HTR-8/SVneo (cell line): ENCODE measurements at places on chromosomes 4 and X.

GRCh38 chr4:104896660-104897645 is 249.7 kb upstream of the TET2 start:
- DNase-seq, result no peak

GRCh38 chrX:75547783-75548182 is 24.9 kb upstream of the ZDHHC15 start:
- DNase-seq, result no peak

- no peak for DNase-seq
Observed at GRCh38 chr4:89847571-89848325, 10.8 kb upstream of the SNCA start.

DNA sequence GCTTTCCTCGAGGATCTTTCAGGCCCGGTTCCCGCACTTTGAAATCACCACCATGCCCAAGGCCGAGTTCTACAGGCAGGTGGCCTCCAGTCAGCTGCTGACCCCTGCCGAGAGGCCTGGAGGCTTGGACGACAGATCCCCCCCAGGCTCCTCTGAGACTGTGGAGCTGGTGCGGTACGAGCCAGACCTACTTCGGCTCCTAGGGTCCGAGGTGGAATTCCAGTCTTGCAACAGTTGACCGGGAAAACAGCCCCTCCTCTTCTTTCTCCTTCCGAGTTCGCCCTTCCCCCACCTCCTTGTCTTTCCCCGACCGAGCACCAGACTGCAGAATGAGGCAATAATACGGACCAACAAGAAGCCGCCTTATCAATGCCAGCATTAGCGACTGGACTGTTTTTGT is 54.4 kb downstream of the ELF4 start:
- no peak for DNase-seq

- no peak for DNase-seq
Observed at GRCh38 chr4:70787496-70787895, 52.2 kb downstream of the GRSF1 start.

- no peak for DNase-seq
Observed at GRCh38 chr4:85703096-85703495, 228.1 kb downstream of the ARHGAP24 start.

DNA sequence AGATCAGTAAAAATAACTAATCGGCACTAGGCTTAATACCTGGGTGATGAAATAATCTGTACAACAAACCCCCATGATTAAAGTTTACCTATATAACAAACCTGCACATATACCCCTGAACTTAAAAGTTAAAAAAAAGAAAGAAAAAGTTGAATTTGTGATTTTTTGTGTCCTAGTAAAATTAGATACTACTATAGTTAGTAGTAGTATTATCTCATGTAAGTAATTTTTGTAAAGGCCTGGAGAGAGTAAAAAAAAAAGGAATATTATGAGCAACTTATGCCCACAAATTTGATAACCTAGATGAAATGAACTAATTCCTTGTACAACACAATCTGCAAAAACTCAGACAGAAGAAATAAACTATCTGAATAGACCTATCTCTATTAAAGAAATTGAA is 25.7 kb upstream of the SLC16A2 start:
- no peak for DNase-seq

DNA sequence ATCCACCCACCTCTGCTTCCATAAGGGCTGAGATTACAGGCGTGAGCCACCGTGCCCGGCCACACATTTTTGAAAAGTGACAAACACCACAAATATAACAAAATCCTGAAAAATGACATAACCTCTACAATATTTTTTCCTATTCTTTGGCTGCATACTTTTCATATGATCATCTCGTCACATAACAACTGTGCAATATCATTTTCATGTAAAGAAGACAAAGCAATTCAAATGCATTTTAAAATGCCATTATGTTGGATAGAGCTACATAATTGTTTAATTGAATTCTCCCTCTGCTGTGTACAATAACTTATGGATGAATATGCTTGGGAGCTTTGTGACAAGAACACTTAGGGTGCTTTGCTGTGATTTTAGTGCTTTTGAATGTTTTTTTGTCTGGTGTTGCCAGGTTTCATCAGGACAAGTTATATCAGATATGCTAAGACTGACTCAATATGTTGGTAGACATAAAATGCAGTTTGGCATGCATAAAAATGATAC is 132.9 kb downstream of the CHIC2 start:
- DNase-seq, result no peak

DNA sequence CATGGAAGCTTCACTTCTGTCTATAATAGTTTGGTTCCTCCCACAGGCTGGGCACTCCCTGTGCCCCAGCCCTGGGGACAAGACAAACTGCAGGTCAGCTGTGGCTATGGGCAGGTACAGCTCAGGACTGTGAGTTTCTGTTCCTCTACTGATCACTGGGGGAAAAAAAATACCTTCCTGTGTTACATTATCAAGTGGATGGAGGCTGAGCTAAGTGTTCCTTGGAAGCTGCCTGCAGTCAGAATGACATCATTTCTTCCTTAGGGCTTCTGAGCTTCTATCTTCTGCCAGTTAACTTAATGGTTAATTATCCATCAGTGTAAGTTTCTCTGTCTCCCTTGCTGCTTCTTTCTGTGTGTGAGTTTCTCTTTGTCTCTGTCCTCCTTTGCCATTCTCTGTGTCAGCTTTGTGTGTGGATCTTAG is 4.6 kb downstream of the RAB33A start:
- no peak for DNase-seq

GRCh38 chrX:64093761-64094160 is 111.7 kb downstream of the AMER1 start:
- DNase-seq, result no peak

GRCh38 chrX:71636438-71637252 is 18.3 kb upstream of the CXCR3 start:
- DNase-seq, result no peak
